ENCODE measurements at places on chromosomes 2 and 18.

GRCh38 chr18:4119127-4119648 lies 335.9 kb downstream of the DLGAP1 start:
- no peak for DNase-seq

- DNase-seq, result no peak
Observed at GRCh38 chr2:128076461-128077106, 14.4 kb upstream of the UGGT1 start.

- no peak for DNase-seq
Observed at GRCh38 chr18:78893281-78894032, 86.2 kb upstream of the SALL3 start.

DNA sequence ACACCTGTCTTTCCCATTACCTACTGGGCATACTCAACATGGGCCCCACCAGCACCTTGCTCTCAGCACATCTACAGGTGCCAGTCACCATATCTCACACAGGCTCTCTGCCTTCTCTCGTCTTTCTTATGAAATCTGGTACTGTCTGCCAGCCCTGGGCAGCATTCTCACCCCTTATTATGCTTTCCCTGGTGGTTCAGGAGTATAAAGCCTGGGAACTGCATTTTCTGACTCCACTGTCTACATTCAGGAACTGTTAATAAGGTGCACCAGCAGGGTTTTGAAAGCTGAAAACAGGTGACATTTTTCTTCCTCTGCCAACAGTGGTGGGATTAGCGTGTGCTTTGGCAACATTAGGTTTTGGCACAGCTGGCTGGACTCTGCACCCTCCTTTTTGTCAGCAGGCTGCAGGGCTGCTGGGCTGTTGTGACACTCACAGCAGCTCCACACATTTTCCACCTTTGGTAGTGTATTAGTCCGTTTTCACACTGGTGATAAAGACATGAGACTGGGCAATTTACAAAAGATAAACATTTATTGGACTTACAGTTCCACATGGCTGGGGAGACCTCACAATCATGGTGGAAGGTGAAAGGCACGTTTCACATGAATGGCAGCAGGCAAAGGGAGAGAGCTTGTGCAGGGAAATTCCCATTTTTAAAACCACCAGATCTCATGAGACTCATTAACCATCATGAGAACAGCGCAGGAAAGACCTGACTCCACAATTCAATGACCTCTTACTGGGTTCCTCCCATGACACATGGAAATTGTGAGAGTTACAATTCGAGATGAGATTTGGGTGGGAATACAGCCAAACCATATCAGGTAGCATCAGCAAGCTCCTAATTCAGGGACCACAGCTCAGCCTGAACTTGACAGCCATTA lies 343.1 kb upstream of the LYPD1 start:
- no peak for DNase-seq

GRCh38 chr18:58224425-58224750 lies 180.4 kb downstream of the NEDD4L start:
- no peak for DNase-seq

GRCh38 chr2:46334389-46335271 lies 37.4 kb downstream of the EPAS1 start:
- no peak for DNase-seq

DNA sequence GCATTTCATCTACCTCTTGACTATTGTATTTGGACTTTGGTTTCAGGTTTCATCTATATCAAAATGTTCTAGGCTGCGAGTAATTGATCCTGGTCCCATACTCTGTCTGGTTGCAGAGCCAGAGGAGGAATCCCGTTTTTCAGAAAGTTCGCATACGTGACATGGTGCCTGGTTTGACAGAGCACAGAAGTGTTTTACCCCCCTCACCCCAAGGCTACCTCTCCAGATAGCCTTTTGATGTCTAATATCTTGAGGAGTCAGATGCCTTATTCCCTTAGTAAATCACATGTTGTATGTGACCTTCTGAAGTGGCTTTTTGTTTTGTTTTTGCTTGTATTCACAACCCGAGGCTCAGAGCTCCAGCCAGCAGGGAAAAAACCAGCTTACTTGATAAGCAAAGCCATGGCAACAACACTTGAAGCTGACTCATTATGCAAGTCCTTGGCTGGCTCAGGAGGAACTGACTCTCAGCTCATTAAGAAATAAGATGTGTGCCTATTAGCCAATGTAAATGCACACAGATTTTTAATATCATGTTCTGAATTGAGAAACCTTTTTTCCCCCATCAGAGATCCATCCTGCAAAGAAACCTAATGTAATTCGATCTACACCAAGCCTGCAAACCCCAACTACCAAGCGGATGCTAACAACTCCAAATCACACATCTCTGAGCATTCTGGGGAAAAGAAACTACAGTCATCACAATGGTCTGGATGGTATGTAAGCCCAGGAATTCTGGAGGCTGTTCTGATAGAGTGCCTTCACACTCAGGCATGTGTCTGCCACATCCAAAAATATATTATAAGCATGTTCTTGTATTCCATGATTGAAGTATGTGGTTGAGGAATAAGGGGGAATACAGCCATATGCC lies 41.4 kb downstream of the OXER1 start:
- peak; percentile 14 for DNase-seq

GRCh38 chr2:129056309-129056958 lies 737.8 kb upstream of the HS6ST1 start:
- DNase-seq, result no peak

DNA sequence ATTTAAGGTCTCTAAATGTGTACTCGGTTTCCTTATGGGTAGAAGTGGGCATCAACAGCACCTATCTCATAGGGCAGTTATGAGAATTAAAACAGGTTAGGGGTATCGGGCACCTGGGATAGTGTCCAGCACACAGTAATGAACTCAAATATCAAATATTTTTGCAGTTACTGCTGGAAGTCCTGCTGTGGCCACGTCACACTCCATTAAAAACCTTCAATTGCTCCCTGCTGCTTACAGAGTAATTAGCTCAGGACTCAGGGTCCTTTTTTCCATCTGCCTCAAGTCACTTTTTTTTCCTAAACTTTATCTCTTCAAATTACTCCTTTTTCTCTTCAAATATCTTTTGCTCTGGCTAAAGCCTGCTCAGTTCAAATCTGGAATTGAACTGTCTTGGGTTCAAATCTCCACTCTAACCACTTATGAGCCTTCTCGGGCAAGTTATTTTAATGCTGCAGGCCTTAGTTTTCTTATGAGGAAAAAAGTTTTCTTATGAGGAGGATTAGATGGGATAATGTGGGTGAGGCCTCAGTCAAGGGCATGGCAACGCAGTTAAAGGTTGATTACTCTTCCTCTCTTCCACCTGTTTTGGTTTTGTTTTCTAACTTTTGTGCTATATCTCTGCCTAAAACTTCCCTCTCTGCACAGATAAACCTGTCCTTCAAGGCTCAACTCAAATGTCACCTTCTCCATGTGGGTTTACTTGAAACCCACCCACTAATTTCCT lies 36.6 kb downstream of the SPRED2 start:
- DNase-seq, result no peak

- no peak for DNase-seq
Observed at GRCh38 chr2:3494984-3495666, 24.2 kb downstream of the ADI1 start.

DNA sequence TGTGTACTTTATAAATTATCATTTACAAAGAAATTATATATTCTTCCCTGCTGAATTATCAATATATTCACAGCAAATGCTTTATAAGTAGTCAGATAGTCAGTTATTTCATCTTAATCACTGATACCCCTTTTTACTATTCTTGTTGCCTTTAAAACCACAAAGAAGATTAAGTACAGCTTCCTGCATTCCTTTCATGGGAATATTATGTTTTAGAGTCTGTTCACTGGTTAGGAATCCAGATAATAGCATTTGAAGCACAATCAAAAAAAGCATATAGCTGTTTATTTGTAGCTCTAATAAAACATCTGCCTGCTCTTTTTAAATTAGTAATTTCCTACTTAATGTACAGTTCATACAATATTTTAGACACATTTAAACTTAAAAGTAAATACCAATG lies 508.9 kb downstream of the FBXO15 start:
- no peak for DNase-seq
